Dermis microvascular lymphatic vessel endothelial cell (primary cell): ENCODE measurements at places on chromosomes 2 and 18. TPM values are rescaled to one million over a fixed set of nuclear protein-coding genes. Genes with fewer than 3 reads are reported as not detected.

The RNF125 gene
- total RNA-seq = 4.4 and 4.5 TPM in 2 replicates

The CROCC2 gene
- not detected in 2 replicates for total RNA-seq

DNA sequence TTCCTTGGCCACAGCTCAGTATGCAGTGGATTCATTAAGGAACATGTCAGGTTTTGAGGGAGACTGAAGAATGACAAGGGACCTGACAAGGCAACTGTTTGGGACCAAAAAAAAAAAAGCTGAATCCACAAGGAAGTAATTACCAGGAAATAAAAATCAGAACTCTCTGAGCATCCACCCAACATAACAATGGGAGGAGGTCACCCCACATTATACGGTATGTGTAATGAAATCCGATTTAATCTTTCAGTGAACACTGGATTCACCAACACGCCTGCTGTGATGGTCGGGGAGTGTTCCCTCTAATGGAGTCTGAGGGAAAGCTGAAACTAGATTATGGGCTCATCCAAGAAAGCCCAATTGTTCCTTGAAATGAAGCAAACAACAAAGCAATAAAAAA, 329.3 kb downstream of the ETAA1 start:
- DNase-seq = no peak

The LIPG gene
- 1.3 and 4.2 TPM in 2 replicates for total RNA-seq

The GPR35 gene
- total RNA-seq = 0.13 TPM in 2 replicates

GRCh38 chr2:20626698-20627513, 24.0 kb downstream of the HS1BP3 start:
- no peak for DNase-seq

GRCh38 chr2:40282428-40282827, 169.5 kb downstream of the SLC8A1 start:
- DNase-seq = no peak

The LYG2 gene
- not detected in 2 replicates for total RNA-seq

The SPATS2L gene
- total RNA-seq = 9.4 and 11.1 TPM in 2 replicates

DNA sequence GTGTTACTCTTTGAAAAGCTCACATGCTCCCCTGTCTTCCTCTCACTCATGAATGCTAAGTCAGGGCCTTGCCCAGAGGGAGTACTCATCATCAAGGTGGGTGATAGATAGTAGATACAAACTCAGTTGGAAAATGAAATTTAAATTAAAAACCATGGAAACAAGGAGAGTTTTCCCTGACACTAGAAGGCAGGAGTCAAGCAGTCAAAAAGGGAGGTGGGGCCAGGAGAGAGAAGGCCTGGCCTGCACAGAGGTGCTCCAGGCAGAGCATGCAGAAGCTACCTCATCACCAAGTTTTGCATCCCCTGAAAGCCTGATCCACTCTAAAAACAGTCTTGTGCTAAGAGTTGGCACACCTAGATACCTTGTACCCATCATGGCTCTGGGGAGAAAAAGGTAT, 143.7 kb downstream of the MYO5B start:
- no peak for DNase-seq

- peak; percentile 60 for DNase-seq
Observed at GRCh38 chr2:86621280-86621943, 2.3 kb downstream of the RNF103 start.

GRCh38 chr2:182186132-182186735, 200.6 kb downstream of the PPP1R1C start:
- peak; percentile 47 for DNase-seq

The APCDD1 gene
- 0.25 TPM in 1 of 2 replicates, not detected in the other for total RNA-seq

GRCh38 chr2:179268277-179268925, 3.8 kb upstream of the SESTD1 start:
- DNase-seq = peak; percentile 62

DNA sequence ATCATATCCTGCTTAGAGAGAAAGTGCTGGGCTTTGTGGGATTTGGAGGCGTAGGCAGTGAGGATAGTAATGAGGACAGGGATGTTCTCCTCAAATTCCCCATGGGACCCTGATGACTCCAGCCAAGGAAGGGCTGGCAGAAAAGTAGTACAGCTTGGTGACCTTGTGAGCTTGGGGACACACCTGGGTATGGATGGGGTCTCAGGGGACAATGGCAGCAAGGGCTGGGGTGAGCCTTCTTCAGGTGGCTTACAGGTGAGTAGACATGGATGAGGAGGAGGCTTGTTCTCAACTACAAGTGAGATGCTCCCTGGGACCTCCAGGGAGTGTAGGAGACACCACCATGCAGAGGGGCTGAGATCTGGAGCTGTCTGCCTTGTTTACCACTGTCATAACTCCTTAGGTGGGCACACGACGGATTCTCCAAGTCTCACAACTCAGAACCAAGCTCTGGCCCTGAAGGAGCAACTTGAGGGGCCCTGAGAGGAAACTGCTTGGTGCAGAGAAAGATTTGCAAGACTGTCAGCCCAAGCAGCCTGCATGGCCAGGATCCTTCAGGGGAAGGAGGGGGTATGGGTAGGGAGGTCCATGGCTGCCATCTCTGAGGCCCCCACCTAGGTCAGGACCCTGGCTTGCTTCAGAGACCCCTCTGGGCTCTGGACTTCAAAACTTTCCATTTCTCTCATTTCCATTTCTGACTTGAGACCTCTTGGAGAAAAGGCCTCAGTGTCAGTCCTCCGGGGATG, 262.8 kb downstream of the DYSF start:
- no peak for DNase-seq

- DNase-seq = no peak
Observed at GRCh38 chr2:231187736-231188505, 10.5 kb upstream of the ARMC9 start.

- DNase-seq = no peak
Observed at GRCh38 chr2:218883491-218884490, 3.1 kb downstream of the WNT10A start.

The SIX3 gene
- not detected in 2 replicates for total RNA-seq

DNA sequence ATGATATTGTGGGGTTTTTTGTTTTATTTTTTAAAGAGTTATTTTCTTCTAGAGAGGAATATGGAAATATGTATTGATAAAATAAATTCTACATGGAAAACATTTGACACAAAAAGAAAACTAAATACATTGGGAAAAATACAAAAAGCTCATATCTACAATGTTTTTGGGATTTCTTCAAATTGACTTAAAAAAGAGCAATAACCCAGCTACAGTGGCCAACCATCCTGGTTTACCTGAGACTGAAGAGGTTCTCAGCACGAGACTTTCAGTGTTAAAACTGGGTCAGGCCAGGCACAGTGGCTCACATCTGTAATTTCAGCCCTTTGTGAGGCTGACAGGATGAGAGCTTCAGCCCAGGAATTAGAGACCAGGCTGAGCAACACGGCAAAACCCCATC, 56.7 kb upstream of the MYCN start:
- DNase-seq = no peak

The AGAP1 gene
- total RNA-seq = 3.1 and 5.4 TPM in 2 replicates

The FBXO15 gene
- total RNA-seq = 0.13 TPM in 2 replicates

DNA sequence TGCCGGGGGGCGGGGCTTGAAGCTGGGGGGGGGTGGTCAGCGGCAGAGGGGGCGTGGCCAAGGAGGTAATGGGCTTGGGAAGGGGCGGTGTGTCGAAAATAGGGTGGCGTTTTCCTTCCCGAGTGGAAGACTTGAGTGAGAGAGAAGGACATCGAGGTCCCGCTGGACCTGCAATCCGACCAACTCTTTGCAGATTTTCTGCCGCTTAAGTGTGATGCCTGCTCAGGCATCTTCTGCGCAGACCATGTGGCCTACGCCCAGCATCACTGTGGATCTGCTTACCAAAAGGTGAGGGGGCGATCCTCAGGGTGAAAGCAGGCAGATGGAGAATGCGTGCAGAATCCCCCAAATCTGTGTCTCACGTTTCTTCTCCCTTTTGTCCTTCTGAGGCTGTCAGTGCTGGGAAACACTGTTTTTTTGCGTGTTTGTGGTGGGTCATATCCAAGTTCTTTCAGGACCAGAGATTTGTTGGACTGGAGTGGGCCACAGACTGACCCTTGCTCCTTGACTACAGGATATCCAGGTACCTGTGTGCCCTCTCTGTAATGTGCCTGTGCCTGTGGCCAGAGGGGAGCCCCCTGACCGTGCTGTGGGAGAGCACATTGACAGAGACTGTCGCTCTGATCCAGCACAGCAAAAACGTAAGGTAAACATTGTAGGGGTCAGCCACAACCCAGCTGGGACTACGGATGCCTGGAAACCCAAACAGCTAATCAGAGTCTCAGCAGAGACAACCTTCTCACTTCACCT, 727 bp downstream of the ZFAND2B start:
- DNase-seq = no peak

The TUBA4B gene
- total RNA-seq = not detected in 2 replicates

The LCLAT1 gene
- total RNA-seq = 10.1 and 12.8 TPM in 2 replicates

- no peak for DNase-seq
Observed at GRCh38 chr2:54047091-54047490, 68.3 kb upstream of the ACYP2 start.

- no peak for DNase-seq
Observed at GRCh38 chr2:69180974-69181373, 168.0 kb downstream of the ANTXR1 start.

The PSMD14 gene
- total RNA-seq = 57.8 and 79.3 TPM in 2 replicates

- no peak for DNase-seq
Observed at GRCh38 chr2:60868589-60869273, 12.6 kb upstream of the REL start.

The RAX gene
- total RNA-seq = not detected in 2 replicates

- peak; percentile 6 for DNase-seq
Observed at GRCh38 chr2:157596992-157597681, 31.5 kb downstream of the ACVR1C start.

The SERPINB5 gene
- not detected in 2 replicates for total RNA-seq

GRCh38 chr2:59871830-59872229, 681.6 kb downstream of the BCL11A start:
- DNase-seq = no peak

The ANKRD44 gene
- 3.6 and 10.4 TPM in 2 replicates for total RNA-seq

The SCN9A gene
- 0.25 and 0.51 TPM in 2 replicates for total RNA-seq

GRCh38 chr2:172299741-172300140, 127.6 kb upstream of the ITGA6 start:
- DNase-seq = peak; percentile 55

GRCh38 chr2:67835266-67835665, 227.5 kb downstream of the C1D start:
- DNase-seq = no peak

The BOLL gene
- not detected in 2 replicates for total RNA-seq

The RNU2-63P gene
- total RNA-seq = 99.9 TPM in 1 of 2 replicates, not detected in the other

The ADAM17 gene
- 44.5 and 45.8 TPM in 2 replicates for total RNA-seq

DNA sequence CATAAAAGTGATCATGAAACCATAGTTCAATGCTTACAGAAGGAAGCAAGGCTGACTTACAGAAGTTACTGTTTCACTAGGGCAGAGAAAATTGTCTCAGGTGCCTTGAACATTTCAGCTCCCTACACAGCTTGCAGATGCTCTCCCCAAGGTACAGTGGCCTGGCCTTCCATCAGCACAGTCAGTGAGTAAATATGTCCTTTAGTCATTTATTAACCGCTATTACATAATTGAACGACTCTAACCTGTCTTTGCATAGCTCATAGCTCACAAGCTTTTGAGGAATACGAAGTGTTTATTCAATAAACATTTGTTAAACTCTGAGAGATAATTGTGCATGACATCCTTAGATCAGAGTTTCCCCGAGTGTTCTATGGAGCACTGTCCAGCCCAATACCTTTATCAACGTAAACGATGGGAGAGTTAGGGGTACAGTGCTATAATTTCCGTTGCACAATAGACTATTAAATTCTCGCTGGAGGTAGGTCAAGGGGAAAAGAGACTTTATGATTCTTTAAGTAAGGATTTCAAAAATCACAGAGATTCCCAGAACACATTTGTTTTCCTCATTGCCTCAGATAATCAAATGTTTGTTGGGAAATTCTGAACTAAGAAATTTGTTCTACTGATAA, 677.8 kb downstream of the TSN start:
- no peak for DNase-seq

DNA sequence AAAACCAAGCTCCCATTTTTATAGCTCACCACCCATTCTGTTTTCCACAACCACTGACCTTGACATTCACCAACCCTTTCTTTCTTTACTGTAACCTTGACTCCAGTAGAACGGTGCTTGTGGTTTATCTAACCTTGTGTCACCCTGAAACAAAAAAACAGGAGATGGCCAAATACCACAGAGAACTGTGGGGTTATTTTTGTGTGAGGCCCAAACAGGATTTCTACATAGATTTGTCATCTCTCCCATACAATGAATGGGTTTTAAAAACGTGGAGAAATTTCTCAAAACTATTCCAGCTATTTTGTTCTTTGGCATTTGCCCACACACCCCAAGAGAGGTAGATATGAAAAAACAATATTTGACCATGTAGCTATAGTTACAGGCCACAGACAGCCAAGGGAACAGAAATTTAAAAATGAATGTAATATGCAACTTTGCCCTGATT, 231.3 kb upstream of the TANK start:
- DNase-seq = peak; percentile 86

The FLACC1 gene
- total RNA-seq = 0.13 and 0.39 TPM in 2 replicates

- no peak for DNase-seq
Observed at GRCh38 chr2:68176657-68177056, 19.0 kb downstream of the PNO1 start.

The CNOT9 gene
- 46.3 and 53.9 TPM in 2 replicates for total RNA-seq

DNA sequence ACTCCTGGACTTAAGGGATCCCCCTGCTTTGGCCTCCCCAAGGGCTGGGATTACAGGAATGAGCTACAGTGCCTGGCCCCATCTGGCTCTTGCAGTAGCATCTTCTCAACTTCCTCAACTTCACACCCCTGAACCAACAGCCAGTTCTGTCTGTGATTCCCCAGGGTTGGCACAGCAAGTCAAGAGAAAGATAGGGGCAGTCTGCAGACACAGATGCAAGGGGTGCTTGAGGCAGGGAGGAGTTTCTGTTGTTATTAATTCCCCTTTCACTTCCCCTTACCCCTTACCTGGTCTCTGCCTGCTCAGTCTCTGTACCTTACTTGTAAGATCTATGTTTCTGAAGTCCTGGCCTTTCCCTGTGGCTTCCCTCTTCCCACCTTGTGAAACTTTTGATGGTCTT, 54.1 kb upstream of the MEX3C start:
- no peak for DNase-seq

DNA sequence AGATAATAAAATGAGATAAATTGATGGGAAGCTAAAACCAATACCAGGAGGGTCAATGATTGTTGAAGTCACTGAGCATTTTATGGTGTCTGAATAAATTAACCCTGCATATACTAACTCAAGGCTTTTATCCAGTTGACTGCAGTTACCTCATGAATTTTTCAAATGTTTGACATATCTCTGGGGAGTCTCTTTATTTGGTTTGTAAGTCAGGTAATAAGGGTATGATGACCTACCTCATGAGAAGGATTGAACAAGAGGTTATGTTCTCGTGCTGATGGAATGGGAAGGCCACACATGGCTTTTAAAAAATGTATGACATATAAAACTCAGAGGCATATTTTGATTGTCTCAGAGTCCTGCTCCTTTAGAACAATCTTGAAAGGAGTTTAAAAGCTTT, 237.6 kb downstream of the THSD7B start:
- no peak for DNase-seq

GRCh38 chr2:205766779-205767359, 84.6 kb downstream of the NRP2 start:
- peak; percentile 38 for DNase-seq

- DNase-seq = no peak
Observed at GRCh38 chr2:175576875-175577274, 395.4 kb upstream of the ATP5MC3 start.

GRCh38 chr2:126656431-126657147, 631 bp downstream of the GYPC start:
- no peak for DNase-seq

The RAB11FIP5 gene
- total RNA-seq = 41.6 and 73.7 TPM in 2 replicates

GRCh38 chr2:210162466-210163124, 8.6 kb downstream of the KANSL1L start:
- no peak for DNase-seq

GRCh38 chr2:223822818-223823217, 14.6 kb downstream of the AP1S3 start:
- no peak for DNase-seq

GRCh38 chr2:9991829-9992273, 40.4 kb downstream of the GRHL1 start:
- DNase-seq = peak; percentile 70

The LOXHD1 gene
- under 0.01 TPM in 2 replicates for total RNA-seq
